ENCODE measurements at places on chromosomes 5 and 9. TPM values are rescaled to one million over a fixed set of nuclear protein-coding genes. Genes with fewer than 3 reads are reported as not detected.

FAM221B gene
- total RNA-seq, result not detected

SPATA6L gene
- total RNA-seq, result 18.2 TPM

- DNase-seq, result no peak
- H3K27me3 ChIP-seq, result no peaks in the 10 kb centered on the region
- H3K36me3 ChIP-seq, result no peaks in the 10 kb centered on the region
- H3K4me1 ChIP-seq, result no peaks in the 10 kb centered on the region
Measured at GRCh38 chr5:96816411-96816939, 8.7 kb upstream of the ERAP1 start.

DNA sequence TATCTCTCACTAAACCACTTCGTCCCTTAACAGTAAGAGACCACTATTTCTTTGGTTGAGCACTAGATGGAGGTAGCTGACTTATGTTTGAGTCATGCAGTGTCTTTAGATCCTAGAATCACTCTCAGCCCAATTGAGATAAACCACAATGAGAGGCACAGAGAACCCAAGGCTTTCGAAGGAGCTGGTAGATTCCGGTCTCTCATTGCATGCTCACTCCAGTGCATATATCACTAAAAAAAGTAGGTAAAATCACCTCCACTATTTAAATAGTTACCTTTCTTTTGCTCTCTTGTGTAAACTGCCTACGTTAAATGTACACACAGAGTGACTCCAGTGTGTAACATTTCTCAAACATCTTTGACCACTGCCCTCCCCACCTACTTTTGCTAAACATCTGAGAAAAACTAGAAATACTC is 27.6 kb downstream of the ACTL7A start:
- peaks cover 28% of the 10 kb centered on the region for H3K36me3 ChIP-seq
- DNase-seq, result no peak
- H3K4me3 ChIP-seq, result no peak overlapping the region

- no peaks in the 10 kb centered on the region for H3K36me3 ChIP-seq
- no peak overlapping the region for H3K4me3 ChIP-seq
- H3K27me3 ChIP-seq, result no peaks in the 10 kb centered on the region
- H3K4me1 ChIP-seq, result no peaks in the 10 kb centered on the region
- H3K27ac ChIP-seq, result no peak overlapping the region
- no peak for DNase-seq
Measured at GRCh38 chr5:117880932-117881331, 1107.4 kb downstream of the DTWD2 start.

- DNase-seq, result no peak
- no peak overlapping the region for H3K27ac ChIP-seq
- peaks cover 3% of the 10 kb centered on the region for H3K4me1 ChIP-seq
- H3K27me3 ChIP-seq, result no peaks in the 10 kb centered on the region
- no peaks in the 10 kb centered on the region for H3K36me3 ChIP-seq
- no peak overlapping the region for H3K4me3 ChIP-seq
Measured at GRCh38 chr9:77807846-77808750, 160.0 kb upstream of the GNA14 start.

DNA sequence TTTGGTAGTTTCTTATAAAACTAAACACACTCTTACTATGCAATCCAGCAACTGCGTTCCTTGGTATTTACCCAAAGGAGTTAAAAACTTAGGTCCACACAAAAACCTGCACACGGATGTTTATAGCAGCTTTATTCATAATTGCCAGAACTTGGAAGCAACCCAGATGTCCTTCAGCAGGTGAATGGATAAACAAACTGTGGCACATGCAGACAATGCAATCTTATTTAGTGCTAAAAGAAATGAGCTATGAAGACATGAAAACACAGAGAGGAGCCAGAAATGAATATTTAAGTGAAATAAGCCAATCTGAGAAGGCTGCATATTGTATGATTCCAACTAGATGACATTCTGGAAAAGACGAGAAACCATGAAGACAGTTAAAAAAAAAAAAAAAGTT is 10.7 kb downstream of the WNK2 start:
- no peaks in the 10 kb centered on the region for H3K4me1 ChIP-seq
- H3K36me3 ChIP-seq, result no peaks in the 10 kb centered on the region
- H3K4me3 ChIP-seq, result no peak overlapping the region
- no peak overlapping the region for H3K27ac ChIP-seq
- no peak for DNase-seq
- no peaks in the 10 kb centered on the region for H3K27me3 ChIP-seq

- H3K36me3 ChIP-seq, result no peaks in the 10 kb centered on the region
- no peak overlapping the region for H3K4me3 ChIP-seq
- no peaks in the 10 kb centered on the region for H3K4me1 ChIP-seq
- DNase-seq, result no peak
- H3K27me3 ChIP-seq, result no peaks in the 10 kb centered on the region
Measured at GRCh38 chr5:36462295-36463021, 143.9 kb upstream of the SLC1A3 start.

GRCh38 chr9:130172858-130173665 is 858 bp downstream of the NCS1 start:
- peak overlapping the region; percentile 62 for H3K4me3 ChIP-seq
- DNase-seq, result peak; percentile 47
- H3K27ac ChIP-seq, result peak overlapping the region; percentile 26
- no peaks in the 10 kb centered on the region for H3K27me3 ChIP-seq

Data from thyroid gland (tissue), 4 donors.